Stimulated activated CD4-positive, alpha-beta T cell treated with anti-CD3 and anti-CD28 coated beads, TNF-alpha, amount 100 ng/mL, for 48 hours (primary cell): ENCODE measurements at places on chromosomes 12 and 14.

DNA sequence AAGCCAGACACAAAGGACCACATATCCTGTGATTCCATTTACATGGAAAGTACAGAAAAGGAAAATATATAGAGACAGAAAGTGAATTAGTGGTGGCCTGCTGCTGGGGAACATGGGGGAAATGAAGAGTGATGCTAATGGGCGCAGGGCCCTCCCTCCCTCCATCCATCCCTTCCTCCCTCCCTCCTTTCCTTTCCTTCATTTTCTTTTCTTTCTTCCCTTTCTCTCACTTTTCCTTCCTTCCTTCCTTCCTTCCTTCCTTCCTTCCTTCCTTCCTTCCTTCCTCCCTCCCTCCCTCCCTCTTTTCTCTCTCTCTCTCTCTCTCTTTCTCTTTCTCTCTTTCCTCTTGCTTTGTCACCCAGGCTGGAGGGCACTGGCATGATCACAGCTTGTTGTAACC lies 37.3 kb downstream of the ARL6IP4 start:
- DNase-seq, result no peak

DNA sequence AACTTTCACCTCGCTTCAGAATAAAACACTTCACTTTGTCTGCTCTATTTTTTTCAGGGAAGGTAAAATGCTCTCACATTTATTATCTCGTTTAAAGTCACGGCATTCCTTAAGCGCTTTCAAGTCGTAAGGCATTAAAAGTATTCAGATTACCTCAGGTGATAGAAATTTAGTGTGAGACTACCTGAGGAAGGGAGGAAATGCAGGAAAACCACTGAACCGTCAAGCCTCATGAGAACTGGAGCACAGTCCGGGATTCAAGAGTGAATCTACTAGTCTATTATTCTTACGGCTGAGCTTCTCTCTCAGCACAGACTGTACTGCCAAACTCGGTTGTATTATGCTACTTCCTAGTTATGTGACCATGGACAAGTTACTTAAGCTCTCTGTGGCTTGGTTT lies 8.3 kb upstream of the PPFIBP1 start:
- no peak for DNase-seq

GRCh38 chr12:130665753-130666152 lies 50.3 kb downstream of the RIMBP2 start:
- DNase-seq, result no peak

DNA sequence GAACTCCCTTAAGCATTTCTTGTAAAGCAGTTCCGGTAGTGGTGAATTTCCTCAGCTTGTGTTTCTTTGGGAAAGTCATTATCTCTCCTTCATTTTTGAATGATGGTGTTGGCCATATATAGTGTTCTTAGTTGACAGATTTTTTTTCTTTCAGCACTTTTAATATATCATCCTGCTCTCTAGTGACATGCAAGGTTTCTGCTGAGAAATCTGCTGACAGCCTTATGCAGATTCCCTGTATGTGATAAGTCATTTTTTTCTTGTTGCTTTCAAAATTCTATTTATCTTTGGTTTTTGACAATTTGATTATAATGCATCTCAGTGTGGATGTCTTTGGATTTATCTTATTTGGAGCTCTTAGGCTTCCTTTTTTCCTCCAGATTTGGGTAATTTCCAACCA lies 135.7 kb downstream of the PTPRO start:
- DNase-seq, result no peak

GRCh38 chr14:84814391-84814790 lies 715.6 kb upstream of the FLRT2 start:
- DNase-seq, result no peak

GRCh38 chr12:108099073-108099472 lies 30.0 kb upstream of the WSCD2 start:
- DNase-seq, result no peak

- no peak for DNase-seq
Observed at GRCh38 chr14:29444216-29444615, 483.4 kb downstream of the PRKD1 start.

- no peak for DNase-seq
Observed at GRCh38 chr14:95486875-95487668, 29.4 kb downstream of the SYNE3 start.

DNA sequence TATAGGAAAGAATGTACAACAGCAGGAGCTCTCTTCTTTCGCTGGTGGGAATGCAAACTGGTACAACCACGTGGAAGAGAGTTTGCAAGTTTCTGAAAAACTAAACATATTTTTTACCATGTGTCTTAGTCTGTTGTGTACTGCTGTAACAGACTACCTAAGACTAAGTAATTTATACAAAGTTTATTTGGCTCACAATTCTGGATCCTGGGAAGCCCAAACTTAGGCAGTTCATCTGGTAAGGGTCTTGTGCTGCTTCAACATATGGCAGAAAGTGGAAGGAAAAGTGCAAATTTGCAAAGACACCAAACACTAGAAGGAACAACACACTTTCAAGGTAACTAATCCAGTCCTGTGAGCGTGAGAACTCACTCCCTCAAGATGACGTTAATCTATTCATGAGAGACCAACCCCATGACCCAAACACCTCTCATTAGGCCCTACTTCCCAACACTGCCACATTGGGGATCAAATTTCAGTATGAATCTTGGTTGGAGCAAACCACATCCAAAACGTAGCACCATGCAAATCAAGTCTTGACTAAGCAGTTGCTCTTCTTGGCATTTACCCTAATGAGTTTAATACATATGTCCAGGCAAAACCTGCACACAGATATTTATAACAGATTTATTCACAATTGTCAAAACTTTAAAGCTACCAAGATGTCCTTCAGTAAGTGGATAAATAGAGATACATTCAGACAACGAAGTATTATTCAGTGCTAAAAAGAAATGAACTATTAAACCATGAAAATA lies 481.9 kb upstream of the FOXG1 start:
- no peak for DNase-seq

- no peak for DNase-seq
Observed at GRCh38 chr12:28257411-28257810, 67.2 kb downstream of the CCDC91 start.

GRCh38 chr12:28222081-28222700 lies 31.9 kb downstream of the CCDC91 start:
- DNase-seq, result peak; percentile 31

DNA sequence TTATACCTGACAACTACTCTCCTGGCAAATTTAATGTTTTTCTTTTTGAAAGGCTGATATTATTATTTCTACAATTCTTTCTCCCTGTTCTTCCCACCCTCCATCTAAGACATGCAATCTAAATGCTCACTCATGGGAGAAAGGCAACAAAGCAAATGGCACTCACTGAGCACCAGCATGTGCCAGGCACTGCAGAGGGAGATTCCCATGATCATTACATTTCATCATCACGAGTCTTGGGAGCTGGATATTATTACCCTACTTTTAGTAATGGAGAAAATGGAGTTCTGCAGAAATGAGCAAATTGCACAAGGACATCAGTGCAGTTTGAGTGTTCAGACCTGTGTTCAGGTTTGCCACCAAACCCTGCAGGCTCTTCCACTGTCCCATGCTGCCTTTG lies 27.9 kb downstream of the PPM1H start:
- no peak for DNase-seq
